Endodermal cell (in vitro differentiated cells): ENCODE measurements at places on chromosomes 6 and 20. TPM values are rescaled to one million over a fixed set of nuclear protein-coding genes. Genes with fewer than 3 reads are reported as not detected.

GRCh38 chr6:129507846-129508245 is 202.1 kb downstream of the ARHGAP18 start:
- no peak for DNase-seq

DNA sequence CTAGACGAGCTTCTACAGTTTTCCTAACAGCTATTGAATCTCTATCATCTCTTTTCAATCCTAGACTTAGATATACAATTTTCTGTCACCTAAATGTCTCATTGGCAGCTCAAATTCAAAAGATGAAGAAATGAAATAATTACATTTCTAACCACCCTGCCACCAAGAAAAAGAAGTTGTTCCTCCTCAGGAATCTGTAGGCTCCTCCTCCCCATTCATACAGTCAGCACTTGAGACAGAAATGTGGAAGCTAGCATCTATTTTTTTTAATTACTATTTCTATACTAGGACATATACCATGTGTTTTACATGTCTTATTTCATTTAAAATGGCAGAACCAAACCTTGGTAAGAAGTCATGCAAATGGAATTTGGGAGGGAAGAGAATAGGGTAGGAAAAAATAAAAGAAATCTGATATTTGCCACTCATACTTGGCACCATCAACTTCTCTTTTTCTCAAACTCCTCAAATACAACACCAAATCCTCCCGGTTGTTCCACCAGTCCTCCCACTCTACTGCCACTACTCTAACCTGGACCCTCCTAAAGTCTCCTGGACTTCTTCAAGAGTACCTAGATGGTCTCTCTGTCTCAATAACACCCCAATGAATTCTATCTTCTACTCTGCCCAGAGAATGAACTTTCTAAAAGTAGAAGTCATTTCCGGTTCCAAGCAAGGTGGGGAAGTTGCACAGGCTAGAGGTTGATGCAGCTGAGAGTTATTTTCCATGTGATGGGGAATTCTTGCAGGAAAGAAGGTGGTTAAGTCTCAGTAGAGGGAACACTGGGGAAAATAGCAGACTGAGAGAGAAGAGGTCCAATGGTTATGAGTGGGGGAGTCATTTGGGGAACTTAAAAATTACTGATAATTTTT is 54.1 kb downstream of the ATXN1 start:
- no peak for DNase-seq

GRCh38 chr6:150313781-150314180 is 55.0 kb upstream of the IYD start:
- DNase-seq, result no peak

- peak; percentile 82 for DNase-seq
Observed at GRCh38 chr6:34202329-34203201, 34.1 kb upstream of the HMGA1 start.

- DNase-seq, result no peak
Observed at GRCh38 chr20:39941245-39941644, 747.8 kb downstream of the MAFB start.

TNNC2 gene
- total RNA-seq, result 0.47 TPM in 1 of 2 replicates, not detected in the other
